WTC11 (cell line): ENCODE measurements at places on chromosomes 2 and 18. TPM values are rescaled to one million over a fixed set of nuclear protein-coding genes. Genes with fewer than 3 reads are reported as not detected.

GRCh38 chr2:46580416-46580815 is 101.1 kb downstream of the TMEM247 start:
- no peaks in the 10 kb centered on the region for H3K27me3 ChIP-seq
- H3K4me3 ChIP-seq, result no peak overlapping the region
- H3K36me3 ChIP-seq, result peaks cover 34% of the 10 kb centered on the region
- H3K27ac ChIP-seq, result peak overlapping the region; percentile 3; the same call in 1 of the 2 replicates

DNA sequence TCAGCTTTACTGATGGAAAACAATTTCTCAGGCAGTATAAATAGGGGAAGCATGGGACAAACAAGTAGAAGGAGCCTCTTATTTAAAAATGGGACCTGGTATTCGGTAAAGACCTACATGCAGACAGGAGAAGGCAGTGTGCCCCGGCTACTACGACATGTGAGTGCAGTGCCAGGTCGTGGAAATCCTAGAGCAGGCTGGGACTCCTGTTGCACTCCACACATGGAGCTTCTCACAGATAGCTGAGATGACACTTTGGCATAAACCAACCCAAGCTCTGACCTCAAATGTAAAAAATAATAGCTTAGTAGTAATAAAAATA is 885 bp upstream of the DSEL start:
- DNase-seq, result no peak
- H3K36me3 ChIP-seq, result peaks cover 35% of the 10 kb centered on the region
- H3K4me3 ChIP-seq, result peak overlapping the region; percentile 94
- H3K4me1 ChIP-seq, result peaks cover 68% of the 10 kb centered on the region
- H3K27ac ChIP-seq, result peak overlapping the region; percentile 97

DNA sequence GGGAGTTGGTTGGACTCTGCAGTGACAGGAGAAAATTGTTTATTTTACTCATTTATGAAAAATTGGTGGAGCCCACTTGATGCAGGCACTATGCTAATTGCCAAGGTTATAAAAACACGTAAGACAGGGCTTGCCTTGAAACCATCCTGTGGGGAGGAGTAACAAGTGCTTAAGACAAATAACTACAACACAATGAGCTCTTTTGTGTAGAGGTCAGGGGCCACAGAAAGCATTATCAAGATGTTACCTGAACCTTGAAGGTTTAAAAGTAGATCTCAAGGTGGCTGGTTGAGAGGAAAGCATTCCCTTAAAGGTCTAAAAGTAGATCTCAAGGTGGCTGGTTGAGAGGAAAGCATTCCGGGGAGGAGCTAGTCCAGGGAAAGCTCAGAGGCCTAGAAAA is 381.8 kb upstream of the POU3F3 start:
- peaks cover 62% of the 10 kb centered on the region for H3K4me1 ChIP-seq
- H3K27me3 ChIP-seq, result peaks cover 4% of the 10 kb centered on the region; the same call in 1 of the 2 replicates
- peak overlapping the region; percentile 93 for H3K27ac ChIP-seq
- no peak for DNase-seq
- no peaks in the 10 kb centered on the region for H3K36me3 ChIP-seq
- peak overlapping the region; percentile 6; the same call in 1 of the 2 replicates for H3K4me3 ChIP-seq

DNA sequence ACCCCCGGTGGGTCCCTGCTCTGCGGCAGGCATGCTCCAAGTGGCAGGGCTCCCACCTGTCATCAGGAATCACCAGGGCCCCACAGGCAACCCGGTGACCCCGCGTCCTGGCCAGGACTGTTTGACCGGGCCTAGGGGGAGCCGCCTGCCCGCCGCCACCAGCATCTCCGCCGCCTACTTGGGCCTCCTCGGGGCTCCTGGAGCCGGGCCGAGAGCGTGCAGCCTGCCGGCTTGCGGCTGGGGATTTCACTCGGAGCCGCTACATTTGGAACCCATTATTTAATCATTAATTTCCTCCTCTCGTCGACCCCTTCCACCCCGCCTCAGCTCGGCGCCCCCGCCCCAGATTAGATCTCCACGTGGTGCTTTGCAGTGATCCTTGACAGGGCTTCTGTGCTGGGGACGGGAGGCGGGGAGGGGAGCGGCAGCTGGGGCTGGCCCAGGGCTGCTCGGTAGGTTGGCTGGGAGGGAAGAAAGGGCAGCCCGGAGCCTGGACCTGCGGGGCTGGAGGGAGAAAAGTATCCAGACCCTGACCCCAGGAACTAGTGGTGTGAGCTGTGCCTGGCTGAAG is 295.4 kb downstream of the CYP26B1 start:
- no peak overlapping the region for H3K27ac ChIP-seq
- no peak overlapping the region for H3K4me3 ChIP-seq
- 0 out of 2 replicates have a peak, but pooled peaks cover 3% of the 10 kb centered on the region for H3K4me1 ChIP-seq
- no peaks in the 10 kb centered on the region for H3K27me3 ChIP-seq

DNA sequence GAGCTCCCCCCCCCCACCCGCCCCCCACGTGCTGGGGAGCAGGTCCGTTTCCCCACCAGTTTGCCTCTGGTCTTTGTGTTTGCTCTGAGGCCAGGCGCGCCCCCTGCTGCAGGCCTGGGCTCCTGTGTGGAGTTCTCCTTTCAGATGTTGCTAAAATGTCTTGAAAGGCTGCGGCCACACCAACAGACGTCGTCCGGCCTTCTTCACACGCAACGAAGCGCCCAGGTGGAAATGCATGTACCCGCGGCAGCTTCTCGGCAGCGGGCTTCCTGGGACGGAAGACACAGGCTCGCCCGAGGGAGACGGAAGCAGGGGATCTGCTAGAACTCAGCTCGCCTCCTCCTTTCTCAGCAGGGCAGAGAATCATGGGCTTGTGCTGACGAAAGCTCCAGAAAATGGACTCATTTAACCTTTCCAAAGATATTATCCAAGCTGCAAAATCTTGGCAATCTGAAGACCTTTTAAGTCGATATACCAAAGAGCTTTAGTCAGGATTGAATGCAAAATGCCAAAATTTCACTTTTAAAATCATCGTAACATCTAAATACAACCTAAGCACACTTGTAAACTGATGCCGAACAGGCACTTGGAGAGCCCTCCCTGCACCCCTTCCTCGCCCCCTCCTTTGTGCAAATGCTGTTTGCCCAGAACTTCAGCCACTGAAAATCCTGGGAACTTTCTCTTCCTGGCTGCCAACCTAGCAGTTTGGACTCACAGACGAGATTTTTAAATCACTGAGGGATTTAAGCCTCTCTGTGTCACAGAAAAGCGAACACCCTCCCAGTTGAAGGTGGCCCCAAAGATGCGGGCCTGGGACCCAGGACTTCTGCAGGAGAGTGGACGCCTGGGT is 125.5 kb upstream of the ZNF516 start:
- peak; percentile 81 for DNase-seq
- H3K27ac ChIP-seq, result peak overlapping the region; percentile 89
- no peaks in the 10 kb centered on the region for H3K36me3 ChIP-seq
- peaks cover 60% of the 10 kb centered on the region for H3K4me1 ChIP-seq

DNA sequence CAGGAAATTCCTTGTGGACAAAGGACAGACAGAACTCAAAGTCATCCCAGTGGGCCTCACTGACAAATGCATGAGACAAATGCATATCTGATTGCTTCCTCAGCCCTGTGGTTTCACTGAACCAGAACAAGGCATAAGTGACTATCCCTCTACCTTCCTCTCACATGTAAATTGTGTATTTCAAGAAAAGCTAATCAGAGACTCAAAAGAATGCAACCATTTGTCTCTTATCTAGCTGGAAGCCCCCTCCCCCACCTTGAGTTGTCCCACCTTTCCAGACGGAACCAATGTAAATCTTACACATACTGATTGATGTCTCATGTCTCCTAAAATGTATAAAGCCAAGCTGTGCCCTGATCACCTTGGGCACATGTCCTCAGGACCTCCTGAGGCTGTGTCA is 102.0 kb upstream of the TMEM200C start:
- H3K27ac ChIP-seq, result peak overlapping the region; percentile 64
- H3K4me1 ChIP-seq, result peaks cover 39% of the 10 kb centered on the region
- no peak for DNase-seq

- no peak overlapping the region for H3K27ac ChIP-seq
- peaks cover 35% of the 10 kb centered on the region for H3K4me1 ChIP-seq
- H3K4me3 ChIP-seq, result no peak overlapping the region
- no peaks in the 10 kb centered on the region for H3K36me3 ChIP-seq
- DNase-seq, result no peak
Observed at GRCh38 chr2:216350214-216350791, 22.0 kb downstream of the MARCHF4 start.

DNA sequence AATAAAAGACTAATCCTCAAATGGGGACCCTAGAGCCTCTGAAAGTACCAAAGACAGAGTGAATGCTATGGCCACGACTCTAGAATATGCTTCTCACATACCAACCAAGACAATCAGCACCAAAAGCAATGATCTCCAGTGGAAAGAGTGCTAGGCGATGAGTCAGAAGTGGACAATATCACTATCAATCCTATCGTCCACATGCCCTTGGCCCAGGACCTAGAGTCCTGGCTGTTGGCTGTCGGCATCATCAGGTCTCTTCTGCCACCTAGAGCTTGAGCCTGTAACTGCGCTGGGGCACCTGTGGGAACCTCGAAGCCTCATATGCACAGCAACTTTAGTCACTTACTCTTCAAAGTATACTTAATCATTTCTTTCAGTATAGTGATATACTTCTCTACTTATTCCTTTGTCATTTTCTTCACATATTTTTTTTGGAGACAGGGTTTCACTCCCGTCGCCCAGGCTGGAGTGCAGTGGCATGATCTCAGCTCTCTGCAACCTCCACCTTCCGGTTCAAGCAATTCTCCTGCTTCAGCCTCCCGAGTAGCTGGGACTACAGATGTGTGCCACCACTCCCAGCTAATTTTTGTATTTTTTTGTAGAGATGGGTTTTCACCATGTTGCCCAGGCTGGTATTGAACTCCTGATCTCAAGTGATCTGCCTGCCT is 29.7 kb downstream of the NOL10 start:
- no peaks in the 10 kb centered on the region for H3K4me1 ChIP-seq
- H3K27me3 ChIP-seq, result no peaks in the 10 kb centered on the region
- peaks cover 47% of the 10 kb centered on the region for H3K36me3 ChIP-seq
- no peak overlapping the region for H3K27ac ChIP-seq

GRCh38 chr18:76765649-76766048 is 56.7 kb upstream of the ZNF236 start:
- peaks cover 3% of the 10 kb centered on the region; the same call in 1 of the 2 replicates for H3K36me3 ChIP-seq
- H3K27me3 ChIP-seq, result no peaks in the 10 kb centered on the region; the same call in 1 of the 2 replicates
- no peak overlapping the region for H3K27ac ChIP-seq
- no peaks in the 10 kb centered on the region for H3K4me1 ChIP-seq

DNA sequence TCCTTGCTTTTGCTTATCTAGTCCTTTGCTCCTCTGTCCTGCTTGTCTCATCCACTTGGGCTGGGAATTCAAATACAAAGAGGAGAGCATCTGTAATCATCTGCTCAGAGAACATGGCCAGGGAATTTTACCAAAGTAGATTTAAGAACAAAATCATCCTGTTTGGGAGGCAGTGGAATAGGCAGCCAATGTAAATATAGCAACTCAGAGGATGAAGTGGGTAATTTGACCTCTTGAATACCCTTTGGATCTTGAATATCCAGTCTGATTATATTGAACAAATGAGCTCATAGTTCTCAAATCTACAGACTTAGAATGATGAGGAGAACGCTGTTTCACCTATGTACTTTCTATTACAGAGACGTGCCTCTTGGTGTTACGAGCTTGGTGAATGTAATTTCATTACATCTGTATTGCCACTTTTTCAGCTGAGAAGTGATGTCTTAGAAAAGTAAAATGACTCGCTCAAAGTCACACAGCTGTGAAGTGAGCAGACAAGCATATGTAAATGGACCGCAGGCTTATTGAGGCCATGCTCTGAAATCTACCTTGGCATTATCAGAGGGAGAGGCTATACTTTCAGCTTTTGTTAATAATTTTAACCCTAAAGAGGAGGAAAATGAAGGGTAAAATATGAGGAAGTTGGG is 266.3 kb downstream of the MTX2 start:
- H3K4me1 ChIP-seq, result peaks cover 9% of the 10 kb centered on the region
- peaks cover 9% of the 10 kb centered on the region for H3K27me3 ChIP-seq
- no peak overlapping the region for H3K27ac ChIP-seq
- no peak for DNase-seq
- H3K4me3 ChIP-seq, result no peak overlapping the region

DNA sequence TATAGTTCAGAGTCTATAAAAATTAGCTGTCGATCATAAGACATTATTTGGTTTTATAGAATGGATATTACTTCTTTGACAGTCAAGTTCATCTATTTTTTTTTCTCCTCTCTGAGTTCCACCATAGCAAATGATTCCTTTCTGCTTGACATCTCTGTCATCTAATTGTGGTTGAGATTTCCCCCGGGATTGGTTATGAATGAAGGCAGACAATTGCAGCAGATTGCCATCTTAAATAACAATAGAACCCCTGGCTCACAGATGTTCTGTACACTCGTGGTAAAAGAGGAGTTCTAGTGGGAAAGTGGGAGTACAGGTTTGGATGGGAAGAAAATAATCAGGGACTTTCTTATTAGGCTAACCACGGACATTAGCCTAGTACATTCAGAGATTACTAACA is 292.1 kb upstream of the NRXN1 start:
- peaks cover 7% of the 10 kb centered on the region for H3K36me3 ChIP-seq
- no peak overlapping the region for H3K27ac ChIP-seq
- no peaks in the 10 kb centered on the region for H3K27me3 ChIP-seq
- peaks cover 12% of the 10 kb centered on the region for H3K4me1 ChIP-seq
- no peak overlapping the region for H3K4me3 ChIP-seq
- no peak for DNase-seq

- no peak overlapping the region for H3K27ac ChIP-seq
- no peaks in the 10 kb centered on the region for H3K27me3 ChIP-seq
- H3K4me1 ChIP-seq, result no peaks in the 10 kb centered on the region
- H3K36me3 ChIP-seq, result no peaks in the 10 kb centered on the region
- no peak overlapping the region for H3K4me3 ChIP-seq
Observed at GRCh38 chr2:18432999-18433398, 127.5 kb downstream of the RDH14 start.

GRCh38 chr2:126788652-126789051 is 110.0 kb upstream of the TEX51 start:
- no peak overlapping the region for H3K4me3 ChIP-seq
- no peak overlapping the region for H3K27ac ChIP-seq
- no peaks in the 10 kb centered on the region for H3K27me3 ChIP-seq
- DNase-seq, result no peak
- H3K36me3 ChIP-seq, result no peaks in the 10 kb centered on the region

GRCh38 chr2:188360485-188361263 is 69.0 kb downstream of the GULP1 start:
- peaks cover 2% of the 10 kb centered on the region; the same call in 1 of the 2 replicates for H3K36me3 ChIP-seq
- no peak overlapping the region for H3K4me3 ChIP-seq
- DNase-seq, result no peak
- H3K27ac ChIP-seq, result no peak overlapping the region; the same call in 1 of the 2 replicates
- no peaks in the 10 kb centered on the region for H3K27me3 ChIP-seq

DNA sequence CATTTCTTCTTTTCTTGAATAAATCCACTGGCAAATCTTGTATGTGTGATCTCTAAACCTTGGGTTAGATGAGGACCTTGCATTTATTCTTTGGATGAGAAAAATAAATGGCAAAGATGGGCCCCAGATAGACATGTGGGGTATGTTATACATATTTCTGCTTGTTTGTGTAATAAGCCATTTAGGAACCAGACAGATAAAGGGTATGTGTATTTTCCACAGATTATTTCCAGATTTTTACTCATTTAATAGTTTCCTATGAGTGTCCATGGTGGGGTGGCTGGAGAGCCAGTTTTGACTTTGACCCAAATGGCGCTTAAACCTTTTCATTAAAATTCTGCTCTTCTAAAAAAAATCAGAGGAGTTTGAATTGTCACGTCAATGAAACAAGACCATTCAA is 102.8 kb downstream of the MYCN start:
- H3K4me3 ChIP-seq, result no peak overlapping the region
- H3K4me1 ChIP-seq, result peaks cover 15% of the 10 kb centered on the region
- no peak overlapping the region for H3K27ac ChIP-seq
- no peaks in the 10 kb centered on the region for H3K36me3 ChIP-seq

The VWC2L gene
- total RNA-seq, result not detected in 3 replicates

The UNC50 gene
- total RNA-seq, result 26.7 to 32.8 TPM (median 29.6 TPM) in 3 replicates

The NYAP2 gene
- total RNA-seq, result not detected in 3 replicates

The CFAP65 gene
- total RNA-seq, result 0.44 to 1.0 TPM (median 0.48 TPM) in 3 replicates

The CPO gene
- total RNA-seq, result 0.37 to 1.2 TPM (median 0.46 TPM) in 3 replicates

The SERPINB7 gene
- not detected in 3 replicates for total RNA-seq

The MATN3 gene
- 6.3 to 9.1 TPM (median 8.6 TPM) in 3 replicates for total RNA-seq

The EPB41L5 gene
- total RNA-seq, result 34.9 to 40.0 TPM (median 37.7 TPM) in 3 replicates
